ENCODE measurements at places on chromosomes 5 and 9. TPM values are rescaled to one million over a fixed set of nuclear protein-coding genes. Genes with fewer than 3 reads are reported as not detected.

- H3K27me3 ChIP-seq, result no peaks in the 10 kb centered on the region
- no peak overlapping the region for H3K27ac ChIP-seq
- peaks cover 19% of the 10 kb centered on the region for H3K4me1 ChIP-seq
- DNase-seq, result no peak
- no peak overlapping the region for H3K4me3 ChIP-seq
- peaks cover 11% of the 10 kb centered on the region for H3K36me3 ChIP-seq
Measured at GRCh38 chr9:111659691-111660090, 1.7 kb upstream of the GNG10 start.

DNA sequence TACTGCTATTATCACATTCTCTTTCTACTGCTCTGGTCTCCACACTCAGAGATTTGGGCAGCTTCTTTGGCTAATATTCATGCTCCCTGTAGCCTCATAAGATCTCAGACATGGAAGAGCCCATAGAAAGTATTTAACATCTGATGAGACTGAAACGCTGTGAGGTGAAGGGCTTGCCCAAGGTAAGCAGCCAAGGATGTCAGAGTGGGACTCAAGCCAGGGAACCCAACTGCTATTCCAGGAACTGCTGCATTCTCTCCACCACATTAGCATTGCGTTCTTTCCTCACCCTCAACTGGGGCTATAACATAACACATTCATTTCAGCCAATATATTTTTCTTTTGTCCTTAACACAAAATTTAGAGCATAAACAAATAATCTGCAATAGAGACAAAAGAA lies 3.8 kb downstream of the ADRB2 start:
- no peaks in the 10 kb centered on the region for H3K36me3 ChIP-seq
- no peak overlapping the region for H3K4me3 ChIP-seq
- peaks cover 37% of the 10 kb centered on the region for H3K4me1 ChIP-seq
- H3K27ac ChIP-seq, result no peak overlapping the region

GRCh38 chr9:114677418-114677817 lies 4.6 kb downstream of the TEX48 start:
- H3K27me3 ChIP-seq, result peaks cover 19% of the 10 kb centered on the region
- peaks cover 49% of the 10 kb centered on the region for H3K4me1 ChIP-seq
- no peak for DNase-seq
- H3K4me3 ChIP-seq, result no peak overlapping the region

Gene SCGB3A2
- total RNA-seq, result not detected

DNA sequence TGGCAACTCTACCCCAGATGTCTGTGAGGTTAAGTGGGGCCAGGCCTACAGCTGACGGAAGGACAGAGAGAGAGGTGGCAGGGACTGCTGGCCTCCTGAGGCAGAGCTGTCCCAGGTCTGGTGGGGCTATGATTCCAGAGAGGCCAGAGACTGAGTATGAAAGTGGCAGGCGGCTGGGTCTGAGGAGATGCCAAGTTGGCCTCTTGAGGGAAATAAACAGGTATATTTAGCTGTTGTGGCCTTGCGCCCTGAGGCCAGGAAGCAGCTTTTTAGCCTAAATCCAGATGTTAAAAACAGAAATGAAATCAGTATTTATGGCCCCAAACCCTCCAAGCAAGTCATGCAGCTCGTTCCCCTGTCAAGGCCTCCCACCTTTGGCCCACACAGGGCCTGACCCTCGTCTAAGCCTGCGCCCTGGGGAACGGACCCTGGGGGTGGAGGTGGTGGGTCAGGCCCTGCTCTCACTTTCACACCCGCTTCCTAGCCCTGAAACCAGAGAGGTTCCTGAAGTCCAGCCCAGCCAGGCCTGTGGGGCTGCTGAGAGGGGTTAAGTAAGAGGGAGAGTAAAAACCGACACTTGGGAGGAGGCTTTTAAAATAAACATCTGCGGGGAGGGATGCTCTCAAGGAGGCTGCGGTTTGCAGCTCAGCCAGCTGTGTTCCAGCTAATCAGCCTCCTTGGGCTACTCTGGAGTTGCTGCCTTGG lies 18.7 kb downstream of the PCDHGC5 start:
- DNase-seq, result no peak
- H3K36me3 ChIP-seq, result no peaks in the 10 kb centered on the region
- H3K4me1 ChIP-seq, result peaks cover 8% of the 10 kb centered on the region

Gene HEMGN
- total RNA-seq, result 1.9 TPM

Gene CCL28
- total RNA-seq, result 13.4 TPM

GRCh38 chr9:37200433-37201005 lies 80.1 kb downstream of the ZCCHC7 start:
- H3K4me3 ChIP-seq, result no peak overlapping the region
- no peak for DNase-seq
- H3K4me1 ChIP-seq, result peaks cover 43% of the 10 kb centered on the region
- no peaks in the 10 kb centered on the region for H3K27me3 ChIP-seq
- H3K27ac ChIP-seq, result peak overlapping the region; percentile 74

- DNase-seq, result no peak
- H3K4me1 ChIP-seq, result no peaks in the 10 kb centered on the region
- no peaks in the 10 kb centered on the region for H3K27me3 ChIP-seq
- no peaks in the 10 kb centered on the region for H3K36me3 ChIP-seq
Measured at GRCh38 chr5:63293317-63293716, 668.9 kb downstream of the HTR1A start.

Gene ADGRD2
- total RNA-seq, result not detected

GRCh38 chr9:94813379-94813778 lies 86.9 kb downstream of the AOPEP start:
- no peak for DNase-seq
- peaks cover 17% of the 10 kb centered on the region for H3K36me3 ChIP-seq
- peaks cover 8% of the 10 kb centered on the region for H3K4me1 ChIP-seq
- H3K4me3 ChIP-seq, result no peak overlapping the region

DNA sequence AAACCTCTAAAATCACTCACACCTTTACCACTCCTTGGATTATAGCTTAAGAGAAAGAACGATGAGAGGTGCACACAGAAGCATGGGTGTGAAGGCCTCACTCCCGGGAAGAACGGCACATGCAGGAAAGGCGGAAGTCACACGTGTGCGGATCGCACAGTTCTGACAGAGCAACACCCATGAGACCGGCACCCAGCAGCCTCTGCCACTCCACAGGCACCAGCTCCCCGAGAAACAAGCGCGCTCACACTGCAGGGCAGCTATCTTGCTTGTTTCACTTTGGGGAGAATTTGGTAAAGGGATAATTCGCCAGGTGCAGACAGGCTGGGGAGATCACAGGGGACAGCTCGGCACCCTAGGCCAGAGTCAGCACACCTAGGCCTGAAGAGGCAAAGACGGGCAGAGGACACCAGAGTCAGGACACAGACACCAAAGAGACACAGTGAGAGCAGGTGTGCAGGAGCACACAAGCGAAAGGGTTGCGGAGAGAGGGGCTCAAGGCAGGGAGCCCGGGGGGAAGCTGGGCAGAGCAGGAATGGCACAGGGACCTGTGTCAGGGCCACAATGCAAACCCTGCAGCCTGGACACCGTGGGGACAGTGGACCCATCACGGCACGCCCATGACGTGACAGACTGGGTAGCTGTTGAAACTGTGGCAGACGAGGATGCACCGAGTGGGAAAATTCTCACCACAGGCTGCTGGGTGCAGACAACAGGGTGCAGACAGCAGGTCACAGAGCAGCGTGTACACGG lies 81.7 kb downstream of the CAMSAP1 start:
- no peak for DNase-seq
- no peaks in the 10 kb centered on the region for H3K27me3 ChIP-seq
- peaks cover 32% of the 10 kb centered on the region for H3K36me3 ChIP-seq

Gene C8G
- total RNA-seq, result not detected

- peaks cover 15% of the 10 kb centered on the region for H3K36me3 ChIP-seq
- DNase-seq, result peak; percentile 16
- peaks cover 32% of the 10 kb centered on the region for H3K4me1 ChIP-seq
- H3K4me3 ChIP-seq, result no peak overlapping the region
- H3K27ac ChIP-seq, result no peak overlapping the region
- H3K27me3 ChIP-seq, result no peaks in the 10 kb centered on the region
Measured at GRCh38 chr9:137672907-137673791, 54.3 kb downstream of the EHMT1 start.

GRCh38 chr9:92100237-92100911 lies 14.8 kb downstream of the SPTLC1 start:
- DNase-seq, result no peak
- peaks cover 57% of the 10 kb centered on the region for H3K36me3 ChIP-seq
- H3K4me1 ChIP-seq, result peaks cover 25% of the 10 kb centered on the region
- no peak overlapping the region for H3K27ac ChIP-seq
- no peak overlapping the region for H3K4me3 ChIP-seq

- H3K27ac ChIP-seq, result peak overlapping the region; percentile 74
- peak overlapping the region; percentile 81 for H3K4me3 ChIP-seq
- no peaks in the 10 kb centered on the region for H3K27me3 ChIP-seq
- H3K4me1 ChIP-seq, result peaks cover 28% of the 10 kb centered on the region
- peak; percentile 24 for DNase-seq
Measured at GRCh38 chr9:93577078-93577974, 942 bp downstream of the PHF2 start.

Gene EPB41L4B
- total RNA-seq, result 0.74 TPM

- no peak overlapping the region for H3K27ac ChIP-seq
- peaks cover 8% of the 10 kb centered on the region for H3K4me1 ChIP-seq
- DNase-seq, result no peak
Measured at GRCh38 chr9:81693671-81694378, 4.5 kb upstream of the TLE1 start.

DNA sequence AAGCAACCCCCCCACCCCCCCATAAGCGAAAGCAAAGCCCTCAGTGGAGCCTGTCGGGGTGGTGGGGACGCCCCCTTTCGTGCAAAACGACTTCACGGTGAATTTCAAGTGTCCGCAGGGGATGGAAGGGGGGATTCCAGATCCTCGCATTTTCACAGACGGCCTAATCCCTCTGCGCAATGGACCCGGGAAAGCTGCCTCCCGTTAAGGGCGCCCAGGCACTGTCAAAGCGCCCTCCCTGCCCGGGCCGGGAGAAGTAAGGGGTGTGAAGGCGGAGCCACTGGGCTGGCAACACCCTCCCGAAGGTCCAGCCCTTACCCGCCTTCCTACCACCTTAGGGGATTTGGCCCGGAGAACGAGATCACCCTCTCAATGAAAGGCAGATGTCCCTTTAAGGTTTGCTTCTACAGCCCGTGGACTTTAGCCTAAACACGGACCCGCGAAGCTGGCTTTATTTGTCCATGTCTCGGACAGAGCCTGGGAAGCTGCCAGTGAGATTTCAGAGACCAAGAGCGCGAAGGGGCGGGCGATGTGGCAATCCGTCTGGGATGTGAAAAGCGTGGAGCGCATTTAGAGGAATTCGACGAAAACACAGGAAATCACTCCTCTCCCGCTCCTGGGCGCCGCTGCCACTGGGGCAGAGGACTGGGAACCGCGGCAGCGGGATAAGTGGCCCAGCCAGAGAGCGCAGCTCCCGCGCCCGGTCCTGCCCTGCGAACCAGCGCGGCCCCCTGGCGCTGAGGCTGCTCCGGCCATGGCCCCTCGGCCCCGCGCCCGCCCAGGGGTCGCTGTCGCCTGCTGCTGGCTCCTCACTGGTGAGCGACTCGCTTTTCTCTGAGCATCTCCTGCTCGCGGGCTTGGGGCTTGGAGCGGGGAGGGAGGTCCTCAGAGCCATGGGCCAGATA lies at the start of the genes ITGA1 and PELO:
Gene ITGA1, plus strand, starts transcription at position 317 of the 905 bp plus-strand sequence. Its CDS starts 438 bp downstream, at position 755.
Gene PELO, plus strand, starts transcription at position 317 of the 905 bp plus-strand sequence. CDS start 12,479 bp downstream, outside the sequence.
- peak; percentile 72 for DNase-seq
- peaks cover 45% of the 10 kb centered on the region for H3K4me1 ChIP-seq
- no peaks in the 10 kb centered on the region for H3K27me3 ChIP-seq
- peak within 1 kb of the TSS; percentile 89 for H3K4me3 ChIP-seq
- peak within 1 kb of the TSS; percentile 88 for H3K27ac ChIP-seq
- peaks cover 20% of the 10 kb centered on the region for H3K36me3 ChIP-seq

Gene ISL1
- total RNA-seq, result not detected
